HT1080 (cell line): ENCODE measurements at places on chromosomes 5 and 9. TPM values are rescaled to one million over a fixed set of nuclear protein-coding genes. Genes with fewer than 3 reads are reported as not detected.
A peak's percentile ranks its signal among the peaks of the same experiment; 100 is the strongest.

DNA sequence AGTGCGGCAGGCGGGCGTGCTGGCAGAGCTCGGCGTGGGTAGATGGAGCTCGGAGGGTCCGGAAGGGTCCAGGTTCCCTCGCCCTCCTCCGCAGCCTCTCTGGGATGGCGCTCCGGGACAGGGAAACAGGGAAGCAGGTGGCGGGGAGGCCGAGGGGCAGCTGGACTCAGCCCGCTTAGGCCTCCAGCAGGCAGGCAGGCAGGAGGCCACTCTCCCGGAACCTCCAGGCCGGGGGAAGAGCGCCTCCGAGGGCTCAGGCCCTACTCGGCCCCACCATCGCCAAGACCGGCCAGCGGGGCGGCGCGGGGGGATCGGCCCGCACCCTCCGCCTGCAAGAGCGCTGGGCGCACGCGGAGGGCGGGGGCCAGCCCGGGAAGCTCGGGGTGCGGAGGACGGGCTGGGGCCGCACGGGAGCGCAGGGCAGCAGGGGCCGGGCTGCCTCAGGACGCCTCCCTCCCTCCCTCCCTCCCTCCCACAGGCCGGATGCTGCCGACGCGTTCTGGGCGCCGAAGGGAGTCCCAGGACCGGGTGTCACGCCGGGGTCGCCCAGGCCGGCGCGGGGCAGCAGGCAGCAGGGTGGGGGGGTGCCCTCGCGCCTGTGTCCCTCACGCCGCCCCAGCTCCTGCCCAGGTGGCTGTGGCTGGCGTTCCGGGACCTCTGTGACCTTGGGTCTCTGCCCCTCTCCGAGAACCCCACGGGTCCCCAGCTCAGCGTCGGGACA is 977 bp downstream of the MGAT4B start:
- DNase-seq, result no peak

GRCh38 chr5:31853398-31854135 is 214.6 kb downstream of the PDZD2 start:
- no peak for DNase-seq

DNA sequence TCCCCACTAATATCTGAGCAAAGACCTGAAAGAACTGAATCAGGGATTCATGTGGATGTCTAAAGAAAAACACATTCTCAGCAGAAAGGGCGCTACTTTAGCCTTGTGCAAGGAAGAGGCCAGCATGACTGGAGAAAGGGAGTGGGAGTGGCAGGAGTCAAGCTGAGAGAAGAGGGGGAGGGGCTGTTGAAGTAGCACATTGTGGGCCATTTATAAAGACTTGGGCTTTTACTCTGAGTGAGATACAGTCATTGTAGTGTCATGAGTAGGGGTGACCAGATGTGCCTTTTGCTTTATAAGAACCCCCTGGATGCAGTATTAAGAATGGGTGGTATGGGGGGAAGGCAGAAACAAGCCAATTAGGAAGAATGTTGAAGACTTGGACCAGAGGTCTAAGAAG is 452.8 kb downstream of the ENC1 start:
- peak; percentile 40 for DNase-seq

DNA sequence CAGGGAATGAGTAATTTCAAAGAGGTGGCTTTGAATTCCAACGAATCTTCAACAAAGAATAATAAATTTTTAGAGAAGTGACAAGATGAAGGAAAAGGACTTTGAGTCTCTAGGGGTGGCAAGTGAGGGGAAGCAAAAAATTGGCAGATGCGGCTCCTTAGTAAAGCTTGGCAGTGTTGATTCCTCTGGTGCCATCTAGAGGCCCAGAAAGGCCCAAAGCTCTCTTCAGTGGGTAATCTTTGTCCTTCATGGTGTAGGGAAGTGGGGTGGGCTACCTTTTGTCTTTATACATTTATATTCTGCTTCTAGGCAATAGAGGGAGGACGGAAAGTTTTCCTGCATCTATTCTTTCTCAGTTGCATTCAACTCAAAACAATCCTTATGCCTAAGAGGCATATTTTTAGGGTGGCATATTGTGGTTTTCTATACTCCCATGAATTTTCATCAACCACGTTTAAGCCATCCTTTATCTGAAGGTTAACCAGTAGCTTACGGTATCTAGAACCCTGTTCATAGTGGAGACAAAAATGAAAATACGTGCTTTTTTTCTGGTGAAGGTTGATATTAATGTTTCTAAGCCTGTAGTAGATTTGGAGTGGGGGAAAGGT is 17.5 kb upstream of the ROPN1L start:
- DNase-seq, result peak; percentile 50

DNA sequence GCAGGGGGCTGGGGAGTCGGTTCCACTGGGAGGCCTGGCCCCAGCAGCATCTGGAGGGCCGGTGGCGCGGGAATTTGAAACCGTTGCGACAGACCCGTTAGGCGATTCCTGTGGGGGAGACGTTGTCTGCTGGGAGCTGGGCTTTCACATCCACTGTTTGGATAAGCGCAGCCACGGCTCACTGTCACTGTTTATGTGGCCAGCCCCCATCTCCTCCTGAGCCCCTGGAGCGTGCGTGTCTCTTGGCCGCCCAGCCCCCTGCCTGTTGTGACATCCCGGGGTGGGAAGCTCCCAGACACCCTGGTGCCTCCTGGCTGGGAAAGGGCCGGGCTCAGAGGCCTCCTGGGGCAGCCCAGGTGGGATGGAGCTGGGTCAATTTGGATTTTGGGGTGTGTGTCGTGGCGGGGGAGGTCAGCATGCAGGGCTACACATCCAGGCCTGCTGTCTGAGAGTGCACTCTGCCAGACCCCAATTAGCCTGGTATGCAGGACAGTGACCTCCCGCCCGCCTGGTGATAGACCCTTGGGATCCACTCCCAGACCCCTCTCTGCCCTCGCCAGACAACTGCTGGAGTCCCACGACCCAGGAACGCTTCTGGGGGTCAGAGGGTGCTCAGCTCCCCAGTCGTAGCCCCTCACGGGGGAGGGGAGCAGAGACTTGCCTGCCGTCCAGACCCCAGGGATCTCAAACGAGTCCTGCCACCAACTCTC is 62.0 kb upstream of the RNU6ATAC start:
- DNase-seq, result no peak

DNA sequence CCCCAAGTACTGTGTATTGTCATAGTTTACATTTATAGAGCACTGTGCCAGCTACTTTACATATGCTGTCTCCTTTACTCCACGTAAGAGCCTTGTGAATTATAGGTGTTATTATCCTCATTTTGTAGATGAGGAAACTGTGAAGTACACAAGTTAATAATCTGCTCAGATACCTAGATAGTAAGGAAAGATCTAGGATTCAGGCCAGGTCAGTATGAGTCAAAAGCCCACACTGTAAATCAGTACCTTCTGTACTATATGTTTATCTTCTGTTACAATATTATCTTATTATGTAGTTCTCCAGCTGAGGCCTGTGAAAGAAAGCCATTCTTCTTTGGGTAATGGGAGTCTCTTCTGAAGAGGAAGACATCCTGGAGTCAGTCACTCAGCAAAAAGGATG is 72.4 kb upstream of the TLX3 start:
- no peak for DNase-seq

DNA sequence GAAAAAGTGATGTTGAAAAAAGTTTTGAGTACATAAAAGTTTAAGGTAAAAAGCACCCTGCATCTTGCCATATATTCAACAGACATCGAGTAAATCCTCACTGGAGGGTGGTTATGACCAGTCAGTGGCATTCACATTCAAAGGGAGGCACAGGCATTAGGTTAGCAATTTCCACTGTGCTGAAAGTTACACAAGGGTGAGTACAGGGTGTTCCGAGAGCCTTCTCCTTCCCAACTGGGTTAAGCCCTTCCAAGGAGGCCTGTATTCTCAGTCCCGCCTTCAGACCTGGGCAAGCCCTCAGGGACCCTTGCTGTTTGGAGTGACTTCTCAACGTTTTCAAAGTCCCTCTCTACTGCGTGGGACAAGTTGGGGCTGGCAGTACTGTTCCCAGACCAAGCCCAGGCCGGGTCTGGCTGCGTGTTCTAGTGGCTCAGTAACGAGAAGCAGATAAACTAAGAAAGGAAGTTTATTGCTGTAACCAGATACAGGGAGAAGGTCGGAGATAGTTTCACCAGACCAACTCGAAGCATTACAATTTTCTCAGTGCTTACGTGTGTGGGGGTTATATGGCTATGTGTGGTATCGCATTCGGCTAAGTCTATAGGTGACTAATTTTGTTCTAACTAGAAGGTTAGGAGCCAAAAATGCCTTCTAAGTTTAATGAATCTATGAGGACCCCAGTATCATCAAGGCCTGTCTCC is 13.0 kb upstream of the SETX start:
- DNase-seq, result no peak

LRRC19 gene
- not detected in 2 replicates for total RNA-seq

IFNK gene
- not detected in 2 replicates for total RNA-seq

SH3PXD2B gene
- total RNA-seq, result 5.3 and 6.4 TPM in 2 replicates

ZNF462 gene
- 11.6 and 11.9 TPM in 2 replicates for total RNA-seq

MAMDC2 gene
- total RNA-seq, result 0.17 and 0.37 TPM in 2 replicates
